Choroid plexus epithelial cell (primary cell): ENCODE measurements at places on chromosomes 13 and 19.
A peak's percentile ranks its signal among the peaks of the same experiment; 100 is the strongest.

DNA sequence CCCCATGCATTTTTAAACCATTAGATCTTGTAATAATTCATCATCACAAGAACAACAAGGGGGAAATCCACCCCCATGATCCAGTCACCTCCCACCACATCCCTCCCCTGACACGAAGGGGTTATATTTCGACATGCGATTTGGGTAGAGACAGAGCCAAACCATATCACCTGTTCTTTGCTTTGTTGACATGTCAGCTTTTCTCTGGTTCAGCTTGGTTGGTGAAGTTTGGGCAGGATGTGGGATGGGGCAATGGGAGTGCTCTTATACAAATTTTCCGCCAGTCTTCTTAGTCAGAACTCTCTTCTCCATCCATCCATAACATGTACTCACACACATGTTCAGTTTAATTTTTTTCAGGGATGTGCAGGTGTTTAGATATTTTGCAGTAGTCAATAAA, 12.9 kb downstream of the TPP2 start:
- no peak for DNase-seq

GRCh38 chr13:49020940-49021553, 45.3 kb downstream of the FNDC3A start:
- peak; percentile 13 for DNase-seq

DNA sequence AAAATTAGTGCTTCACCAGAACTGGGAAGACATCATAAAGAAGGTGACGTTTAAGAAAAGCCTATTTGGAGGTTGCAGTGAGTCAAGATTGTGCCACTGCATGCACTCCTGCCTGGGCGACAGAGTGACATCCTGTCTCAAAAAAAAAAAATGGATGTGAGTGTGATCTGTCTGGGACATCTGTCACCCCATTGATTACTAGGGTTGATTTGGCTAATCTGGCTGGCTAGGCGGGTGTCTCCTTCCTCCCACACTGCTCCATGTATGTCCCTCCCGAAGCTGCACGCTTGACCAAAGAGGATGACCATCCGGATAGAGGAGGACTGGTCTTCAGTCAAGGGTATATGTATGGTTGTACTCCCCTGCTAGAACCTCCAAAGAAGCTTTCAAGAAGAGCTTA, 2.6 kb downstream of the GTF2F2 start:
- DNase-seq = no peak

DNA sequence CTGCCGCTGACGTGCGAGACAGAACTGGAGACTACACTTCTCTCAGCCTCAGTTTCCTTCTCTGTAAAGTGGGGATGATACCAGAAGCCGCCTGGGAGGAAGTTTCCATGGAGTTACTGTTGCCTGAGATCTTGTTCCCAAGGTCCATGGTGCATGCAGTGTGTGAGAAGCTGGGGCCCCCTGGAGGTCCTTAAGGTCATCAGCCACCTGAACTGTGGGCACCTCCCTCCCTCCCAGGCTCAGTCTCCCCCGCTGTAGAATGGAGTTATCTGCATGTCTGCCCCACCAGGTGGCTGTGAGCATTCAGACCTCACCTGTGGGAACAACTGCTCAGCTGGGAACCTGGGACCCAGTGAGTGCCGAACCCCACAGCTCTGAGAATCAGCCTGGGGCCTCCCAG, 2.7 kb downstream of the CRX start:
- no peak for DNase-seq

GRCh38 chr13:101530293-101530692, 77.8 kb downstream of the ITGBL1 start:
- DNase-seq = peak; percentile 75

GRCh38 chr13:107968470-107968869, 246.9 kb downstream of the LIG4 start:
- DNase-seq = no peak

DNA sequence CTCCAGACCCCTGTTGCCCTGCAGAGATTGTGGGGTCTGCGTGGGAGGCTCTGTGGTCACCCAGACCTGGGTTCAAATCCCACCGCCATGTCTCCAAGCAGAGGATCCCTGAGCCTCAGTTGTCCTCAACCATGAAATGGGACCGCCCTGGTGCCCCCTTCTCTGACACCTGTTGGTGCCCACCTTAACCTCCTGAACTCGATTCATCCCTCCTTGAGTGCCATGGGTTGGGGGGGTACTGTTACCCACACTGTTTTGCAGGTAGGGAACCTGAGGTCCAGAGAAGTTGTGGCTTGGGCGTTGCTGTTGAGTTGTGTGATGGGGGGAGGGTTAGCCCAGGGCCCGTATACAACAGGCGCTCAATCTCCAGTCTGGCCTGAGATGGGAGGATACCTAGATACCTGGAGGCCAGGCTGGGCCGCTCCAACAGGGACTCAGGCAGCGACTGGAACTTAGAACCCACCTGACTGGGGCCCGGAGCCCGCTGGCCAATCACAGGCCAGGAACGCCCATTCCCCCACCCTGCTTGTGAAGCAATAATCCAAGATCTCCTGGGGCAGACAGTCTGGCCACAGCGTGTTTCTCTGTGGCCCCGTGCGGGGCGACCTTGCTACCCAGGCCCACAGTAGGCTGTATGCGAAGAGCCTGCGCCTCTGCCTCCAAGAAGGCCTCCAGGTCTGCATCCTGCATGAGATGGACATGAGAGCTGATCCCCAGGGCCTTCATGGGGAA, 2.8 kb downstream of the ARID3A start:
- peak; percentile 78 for DNase-seq

DNA sequence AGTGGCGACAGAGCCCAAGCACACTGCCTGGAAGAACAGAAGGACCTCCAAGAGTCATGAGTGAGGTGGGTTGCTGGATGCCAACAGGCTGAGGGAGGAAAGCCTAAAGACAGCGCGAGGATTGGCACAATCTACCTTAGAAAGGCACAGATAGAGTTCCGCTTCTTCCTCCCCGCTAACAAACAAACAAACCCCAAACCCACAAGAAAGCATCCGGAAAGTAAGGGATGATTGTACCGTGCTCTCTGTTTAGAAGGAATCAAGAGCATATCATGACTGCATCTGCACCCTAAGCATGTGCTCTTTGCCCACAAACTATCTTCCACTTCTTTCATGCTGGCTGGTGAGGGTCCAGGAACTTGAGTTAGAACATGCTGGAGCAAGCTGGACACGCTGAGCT, 233.0 kb upstream of the KLF12 start:
- DNase-seq = no peak

DNA sequence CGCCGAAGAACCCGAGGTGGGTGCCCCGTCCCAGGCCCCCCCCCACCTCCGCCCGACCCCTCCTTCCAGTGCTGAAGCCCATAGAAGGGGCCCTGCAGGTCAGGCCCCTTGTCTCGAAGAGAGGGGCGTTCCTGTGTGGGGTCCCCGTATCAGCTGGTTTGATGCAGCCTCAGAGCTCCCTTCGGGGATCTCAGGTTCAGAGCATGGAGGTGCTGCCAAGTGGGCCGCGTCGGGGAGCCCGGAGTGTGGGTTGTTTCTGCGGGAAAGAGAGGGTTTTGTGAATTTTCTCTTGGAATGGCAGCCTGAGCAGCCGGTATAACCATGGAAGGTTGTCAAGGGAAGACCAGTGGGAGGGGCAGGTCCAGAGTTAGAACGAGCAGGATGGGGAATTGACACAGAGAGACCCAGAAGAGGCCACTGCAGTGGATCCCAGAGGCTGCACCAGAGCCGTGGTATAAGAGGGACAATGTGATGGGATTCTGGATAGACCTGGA, 384 bp downstream of the TRAPPC2B start:
- DNase-seq = peak; percentile 28

GRCh38 chr13:57438072-57438471, 193.5 kb upstream of the PCDH17 start:
- DNase-seq = no peak

DNA sequence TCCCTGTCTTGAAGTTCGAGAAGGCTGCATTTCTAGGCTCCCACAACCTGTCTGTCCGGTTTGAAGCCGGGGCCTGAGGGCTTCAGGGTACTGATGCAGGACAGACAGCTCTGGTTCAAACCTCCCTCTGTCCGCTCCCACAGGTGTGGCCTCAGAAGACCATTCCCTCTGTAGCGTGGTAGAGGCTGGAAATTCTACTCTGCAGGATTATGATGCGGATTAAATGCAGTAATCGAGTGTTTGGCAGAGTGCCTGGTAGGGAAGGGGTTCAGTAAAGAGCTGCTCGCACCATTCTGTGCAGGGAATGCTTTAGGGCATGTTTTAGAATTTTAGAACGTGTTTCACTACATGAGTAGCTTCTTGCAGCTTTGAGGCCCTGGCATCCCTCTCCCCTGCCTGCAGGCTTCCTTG, 30.5 kb downstream of the PPP1R37 start:
- peak; percentile 13 for DNase-seq
